EH (cell line): ENCODE measurements at places on chromosomes 13 and 19.

- DNase-seq: no peak
Observed at GRCh38 chr13:52344108-52344507, 61.9 kb downstream of the THSD1 start.

DNA sequence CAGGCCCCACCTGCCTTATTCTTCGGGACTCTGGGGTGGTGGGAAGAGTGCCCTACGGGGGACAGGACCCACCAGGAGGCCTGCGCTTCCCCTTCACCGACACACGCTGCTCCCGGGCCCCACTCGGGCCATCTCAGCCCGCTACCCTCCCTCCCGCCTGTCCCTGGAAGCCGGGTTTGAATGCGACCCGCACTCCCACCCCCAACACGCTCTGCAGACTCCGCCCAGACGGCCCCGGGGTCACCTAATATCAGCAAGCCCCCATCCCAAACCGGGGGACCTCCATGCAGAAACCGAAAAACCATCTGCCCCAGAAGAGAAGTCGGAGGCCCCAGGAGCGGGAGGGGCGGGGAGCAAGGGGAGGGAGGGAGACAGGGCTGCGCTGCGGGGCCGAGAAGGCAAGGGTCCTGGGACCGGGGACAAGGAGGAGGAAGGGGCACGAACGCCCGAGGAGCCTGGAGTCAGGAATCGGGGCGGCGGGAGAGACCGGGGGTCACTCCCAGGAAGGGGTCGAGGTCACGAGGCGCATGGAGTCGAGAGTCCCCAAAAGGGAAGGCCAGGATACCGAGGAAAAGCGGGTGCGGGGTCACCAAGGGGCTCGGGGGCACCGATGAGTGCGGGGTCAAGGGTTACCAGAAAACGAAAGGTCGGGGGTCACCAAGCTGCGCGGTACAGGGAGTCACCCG lies 766 bp downstream of the SBNO2 start:
- DNase-seq: no peak

- peak; percentile 49 for DNase-seq
Observed at GRCh38 chr13:23988546-23989122, 91.3 kb upstream of the C1QTNF9B start.

- DNase-seq: no peak
Observed at GRCh38 chr13:25821776-25822175, 230.0 kb downstream of the SHISA2 start.

- DNase-seq: no peak
Observed at GRCh38 chr13:39509616-39510315, 93.2 kb downstream of the LHFPL6 start.

- DNase-seq: no peak
Observed at GRCh38 chr13:30803749-30804148, 68.4 kb downstream of the ALOX5AP start.

GRCh38 chr13:28455580-28456194 lies 39.2 kb downstream of the FLT1 start:
- no peak for DNase-seq

DNA sequence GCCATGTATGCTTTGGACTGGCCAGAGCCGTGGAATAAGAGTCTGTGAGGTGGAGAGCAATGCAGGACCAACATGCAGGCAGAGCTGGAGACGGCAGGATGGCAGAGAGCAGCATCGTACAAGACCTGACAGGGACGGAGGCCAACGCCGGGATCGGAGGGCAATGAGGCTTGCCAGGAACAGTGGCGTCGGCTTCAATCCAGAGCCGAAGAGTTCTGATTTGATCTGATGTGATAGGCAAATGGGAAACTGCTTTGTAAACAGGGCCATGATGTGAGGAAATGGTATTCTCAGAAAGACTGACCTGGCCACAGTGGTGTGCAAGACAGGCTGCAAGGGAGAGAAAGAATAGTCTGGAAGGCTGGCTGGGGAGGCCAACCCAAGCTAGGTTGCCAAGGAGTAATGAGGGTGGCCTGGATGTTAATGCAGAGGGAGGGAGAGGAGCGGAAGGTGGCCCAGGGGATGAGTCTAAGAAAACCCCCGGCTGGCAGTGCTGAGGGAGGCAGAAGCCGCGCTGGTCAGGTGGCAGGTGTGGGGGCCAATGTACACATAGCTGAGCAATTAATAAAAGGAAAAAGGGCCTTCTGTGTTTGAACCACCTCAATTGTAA lies 26.7 kb downstream of the RCBTB2 start:
- DNase-seq: no peak

- DNase-seq: no peak
Observed at GRCh38 chr13:90107661-90108060, 1239.8 kb upstream of the MIR17HG start.

DNA sequence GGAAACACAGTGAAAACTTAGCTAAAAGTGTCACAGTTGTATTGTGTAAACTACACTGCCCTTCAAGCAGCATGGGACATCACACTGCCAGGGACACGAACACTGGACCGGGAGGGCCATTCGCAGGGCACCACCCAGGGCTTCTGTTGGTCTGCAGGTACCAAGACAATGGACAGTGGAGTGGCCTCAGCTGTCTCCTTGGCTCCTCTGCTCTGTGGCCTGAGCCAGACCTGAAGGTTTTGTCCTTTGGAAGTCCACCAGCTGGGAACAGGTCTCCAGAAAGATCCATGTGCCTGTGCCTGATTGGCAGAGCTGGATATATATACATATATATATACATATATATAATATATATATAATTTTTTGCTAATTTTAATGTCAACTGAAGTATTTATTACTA lies 149.8 kb downstream of the ZNF536 start:
- DNase-seq: no peak

DNA sequence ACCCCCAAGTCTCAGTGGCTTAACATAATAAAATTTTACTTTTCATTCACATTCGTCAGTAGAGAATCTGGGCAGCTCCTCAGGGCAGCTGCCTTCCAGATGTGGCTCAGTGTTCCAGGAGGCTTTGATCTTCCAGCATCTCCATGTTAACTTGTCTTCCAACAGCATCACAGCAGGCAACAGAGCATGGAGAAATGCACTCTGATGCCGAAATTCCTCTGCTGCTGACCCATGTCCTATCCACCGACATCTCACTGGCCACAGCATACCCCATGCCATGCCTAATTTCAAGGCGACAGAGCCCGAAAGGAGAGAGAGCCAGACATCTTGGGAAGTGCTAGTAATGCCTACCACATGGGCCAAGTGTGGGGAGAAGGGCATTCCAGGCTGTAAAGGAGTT lies 64.9 kb upstream of the MEDAG start:
- peak; percentile 25 for DNase-seq

DNA sequence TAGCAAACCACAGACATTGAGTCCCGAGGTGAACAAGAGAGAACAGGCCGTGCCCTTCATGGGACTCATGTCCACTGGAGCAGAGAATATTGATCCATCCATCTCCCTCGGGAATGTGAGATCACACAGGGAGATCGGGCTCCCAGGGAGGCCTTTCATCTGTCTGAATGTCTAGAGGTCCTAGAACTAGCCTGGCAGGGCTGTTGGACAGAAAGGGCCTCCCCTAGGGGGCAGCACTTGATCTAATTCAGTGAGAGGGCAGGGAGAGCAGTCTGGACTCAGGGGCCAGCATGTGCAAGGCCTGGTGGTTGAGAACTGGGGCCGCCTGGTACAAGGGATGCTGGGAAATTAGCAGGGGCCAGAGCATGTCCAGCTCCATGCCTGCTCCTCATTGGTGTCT lies 4.3 kb downstream of the RUVBL2 start:
- peak; percentile 61 for DNase-seq

DNA sequence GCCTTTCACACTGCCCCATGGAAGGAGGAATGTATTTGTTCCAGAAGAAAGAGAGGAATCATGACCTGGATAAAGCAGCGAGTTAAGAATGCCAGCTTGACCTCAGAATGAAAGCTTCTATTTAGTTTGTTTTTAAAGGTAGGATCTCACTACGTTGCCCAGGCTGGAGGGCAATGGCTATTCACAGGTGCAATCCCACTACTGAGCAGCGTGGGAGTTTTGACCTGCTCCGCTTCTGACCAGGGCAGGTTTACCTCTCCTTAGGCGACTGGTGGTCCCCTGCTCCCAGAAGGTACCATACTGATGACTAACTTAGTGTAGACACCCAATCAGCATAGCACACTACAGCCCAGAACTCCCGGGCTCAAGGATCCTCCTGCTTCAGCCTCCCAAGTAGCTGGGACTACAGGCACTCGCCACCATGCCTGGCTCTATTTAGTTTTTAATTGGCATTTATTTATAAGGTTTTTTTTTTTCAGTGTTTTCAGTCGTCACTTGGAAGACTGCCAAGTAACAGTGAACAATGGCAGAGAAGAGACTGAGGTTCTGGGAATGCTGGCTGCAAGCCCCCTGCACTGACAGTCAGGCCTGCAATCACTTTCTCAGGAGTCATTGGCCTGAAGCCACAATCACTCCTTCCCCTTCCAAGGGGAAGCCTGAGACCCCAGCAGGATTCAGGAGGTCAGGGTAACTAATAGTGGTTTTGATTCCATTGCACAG lies 73.1 kb downstream of the EPS15L1 start:
- no peak for DNase-seq

GRCh38 chr19:40768869-40769268 lies 6.5 kb upstream of the MIA start:
- no peak for DNase-seq
